ENCODE measurements at places on chromosomes 11 and 22. TPM values are rescaled to one million over a fixed set of nuclear protein-coding genes. Genes with fewer than 3 reads are reported as not detected.

GRCh38 chr11:8757533-8757932 lies 74.9 kb downstream of the RPL27A start:
- no peak for DNase-seq

DNA sequence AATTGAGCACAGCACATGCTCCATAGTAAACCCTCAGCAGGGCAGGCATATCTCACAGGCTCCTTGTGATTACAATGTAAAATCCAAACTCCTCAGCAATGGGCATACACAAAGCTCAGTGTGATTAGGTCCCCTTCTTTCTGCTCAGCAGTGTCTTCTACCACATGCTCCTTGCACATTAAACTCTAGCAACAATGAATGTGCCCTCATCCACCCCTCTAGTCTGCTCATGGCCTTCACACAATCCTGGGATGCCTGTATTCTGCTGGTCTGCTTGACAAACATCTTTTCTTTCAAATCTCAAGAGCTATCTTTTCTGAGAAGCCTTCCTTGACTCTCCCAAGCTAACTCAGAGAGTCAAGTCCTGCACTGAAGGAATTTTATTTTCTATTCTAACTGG lies 32.4 kb upstream of the DBX1 start:
- DNase-seq: no peak

- no peak for DNase-seq
Observed at GRCh38 chr11:35009944-35010342, 93.5 kb downstream of the PDHX start.

DNA sequence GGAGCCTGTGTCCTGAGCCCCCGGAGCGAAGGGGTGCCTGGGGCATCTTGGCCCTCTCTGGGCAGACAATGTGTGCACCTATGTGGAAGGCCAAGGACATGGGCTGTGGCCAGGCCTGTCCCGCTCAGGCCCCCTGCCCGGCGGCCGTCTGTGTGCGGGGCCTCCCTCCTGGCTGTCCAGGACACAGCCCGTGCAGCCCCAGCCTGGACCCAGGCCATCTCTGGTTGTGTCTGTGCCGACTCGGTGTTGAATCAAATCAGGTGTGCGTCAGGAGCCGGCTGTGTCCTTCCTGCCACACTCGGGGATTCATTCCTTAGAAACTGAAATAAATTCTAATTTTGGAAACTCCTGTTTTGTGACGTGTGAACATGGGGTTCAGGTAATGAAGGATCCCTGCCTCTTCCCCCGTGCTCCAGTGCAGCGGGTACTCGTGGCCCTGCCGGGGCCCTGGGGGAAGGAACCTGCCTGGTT lies 1.5 kb upstream of the SELENOO start:
- DNase-seq: no peak

The SCGB1C1 gene
- total RNA-seq: not detected

- no peak for DNase-seq
Observed at GRCh38 chr22:31923747-31924146, 20.6 kb upstream of the YWHAH start.

DNA sequence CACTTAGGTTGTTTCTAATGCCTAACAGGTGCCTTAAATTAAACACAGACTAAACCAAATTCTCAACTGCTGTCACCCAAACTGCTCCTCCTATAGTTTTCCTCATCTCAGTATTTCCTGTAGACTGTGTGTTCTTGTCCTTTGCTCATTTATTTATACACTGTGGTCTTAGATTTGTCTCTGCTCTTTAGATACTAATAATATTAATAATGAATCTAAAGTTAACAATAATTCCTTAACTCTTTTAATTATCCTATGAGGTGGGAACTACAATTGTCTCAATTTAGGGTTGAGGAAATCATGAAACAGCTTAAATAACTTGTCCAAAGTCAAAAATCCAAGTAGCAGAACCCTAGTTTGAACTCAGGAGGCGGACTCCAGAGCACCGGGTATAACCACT lies 43.9 kb upstream of the YPEL1 start:
- no peak for DNase-seq

DNA sequence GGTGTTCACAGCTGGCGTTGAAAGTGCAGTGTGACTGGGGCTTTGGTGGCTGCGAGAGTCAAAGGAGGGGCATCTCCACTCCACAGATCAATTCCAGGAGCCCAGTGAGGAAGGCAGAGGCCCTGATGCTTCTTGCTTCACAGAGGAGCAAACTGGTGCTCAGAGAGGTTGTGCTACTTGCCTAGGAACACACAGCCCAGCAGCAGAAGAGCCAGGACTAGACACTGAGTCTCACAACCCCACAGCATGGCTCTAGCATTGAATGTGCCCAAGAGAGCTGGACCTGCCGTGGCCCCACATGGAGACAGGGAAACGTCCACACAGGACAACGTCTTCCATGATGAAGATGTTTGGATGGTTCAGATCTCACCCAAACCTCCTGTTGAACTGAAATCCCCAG lies 33.3 kb downstream of the LINC01488 start:
- DNase-seq: no peak

The RIC3 gene
- total RNA-seq: 2.4 TPM

- DNase-seq: no peak
Observed at GRCh38 chr22:36136988-36137387, 23.6 kb downstream of the APOL3 start.

Measured in mesothelial cell of epicardium (in vitro differentiated cells).